Spinal cord (tissue), 10 donors: ENCODE measurements at places on chromosomes 1 and 21. TPM values are rescaled to one million over a fixed set of nuclear protein-coding genes. Genes with fewer than 3 reads are reported as not detected.

DNA sequence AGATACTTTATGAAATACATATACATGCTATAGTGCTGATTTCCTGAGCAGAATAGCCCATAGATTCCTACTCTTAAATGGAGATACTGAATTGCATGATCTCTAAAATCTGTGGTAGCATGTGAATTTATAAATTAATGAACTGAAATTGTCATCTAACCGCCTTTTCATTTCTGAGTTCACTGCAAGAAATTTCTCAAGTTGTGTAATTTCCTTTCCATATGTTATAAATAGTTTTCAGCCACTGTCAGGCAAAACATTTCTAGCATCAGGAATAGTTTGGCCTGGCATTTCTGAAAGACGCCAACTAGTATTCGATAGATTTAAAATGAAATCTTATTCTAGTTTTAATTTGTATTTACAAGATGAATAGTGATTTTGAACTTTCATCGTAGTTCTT lies 310.1 kb downstream of the USH2A start:
- no peak for DNase-seq

- no peak for DNase-seq
These were observed 31.9 kb downstream of the MATN1 start for GRCh38 chr1:30691480-30691879.

DNA sequence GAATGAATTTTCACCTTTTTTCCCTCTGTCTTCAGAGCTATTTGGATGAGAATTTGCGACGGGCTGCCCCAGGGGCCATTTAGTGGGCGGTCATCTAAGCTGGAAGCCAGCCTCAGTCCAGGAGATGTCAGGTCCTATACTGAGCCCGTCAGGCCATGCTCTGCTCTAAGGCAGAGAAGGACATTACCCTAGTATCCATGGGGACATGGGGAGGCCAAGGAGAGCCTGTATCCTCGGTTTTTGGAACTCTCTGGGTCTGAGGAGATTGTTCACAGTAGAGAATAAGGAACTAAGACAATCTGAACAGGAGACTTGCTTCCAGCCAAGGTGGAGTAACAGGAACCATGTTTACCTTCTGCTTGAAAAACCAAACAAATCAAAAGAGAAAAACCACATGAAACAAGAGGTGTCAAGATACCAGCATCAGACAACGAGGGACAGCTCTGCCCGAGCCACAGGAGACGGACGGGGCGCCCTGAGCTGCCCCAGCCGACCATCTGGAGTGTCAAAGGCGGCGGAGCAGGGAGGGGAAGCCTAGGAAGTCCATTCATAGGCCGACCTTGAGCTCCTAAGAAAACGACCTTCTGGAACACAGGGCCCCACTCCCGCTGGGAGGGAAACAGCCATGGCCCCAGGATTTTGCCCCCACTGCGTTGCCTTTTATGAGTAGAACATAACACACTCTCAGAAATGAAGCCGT lies 20.0 kb upstream of the ADARB1 start:
- DNase-seq, result no peak

DNA sequence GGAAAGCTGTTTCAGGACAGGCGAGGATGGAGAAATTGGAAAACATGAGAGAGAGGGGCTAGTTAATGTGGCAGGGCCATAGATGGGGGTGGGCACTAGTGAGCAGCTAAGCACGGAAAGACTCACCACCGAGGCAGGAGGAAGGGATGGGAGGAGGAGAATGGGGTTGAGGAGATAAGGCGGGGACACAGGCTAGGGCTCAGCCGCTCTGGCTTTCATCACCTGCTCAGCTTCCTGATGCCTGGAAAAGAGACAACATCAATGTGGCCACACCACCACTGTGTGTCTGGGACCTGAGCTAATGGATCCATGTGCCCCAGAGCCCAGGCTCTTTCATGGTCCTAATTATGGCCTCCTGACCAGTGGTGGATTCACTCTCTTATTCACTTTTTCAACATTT lies 27.6 kb downstream of the PMVK start:
- DNase-seq, result no peak

- DNase-seq, result no peak
These were observed 15.9 kb downstream of the PEA15 start for GRCh38 chr1:160221089-160221488.

- no peak for DNase-seq
These were observed 169.1 kb downstream of the C1orf21 start for GRCh38 chr1:184555665-184556641.

DNA sequence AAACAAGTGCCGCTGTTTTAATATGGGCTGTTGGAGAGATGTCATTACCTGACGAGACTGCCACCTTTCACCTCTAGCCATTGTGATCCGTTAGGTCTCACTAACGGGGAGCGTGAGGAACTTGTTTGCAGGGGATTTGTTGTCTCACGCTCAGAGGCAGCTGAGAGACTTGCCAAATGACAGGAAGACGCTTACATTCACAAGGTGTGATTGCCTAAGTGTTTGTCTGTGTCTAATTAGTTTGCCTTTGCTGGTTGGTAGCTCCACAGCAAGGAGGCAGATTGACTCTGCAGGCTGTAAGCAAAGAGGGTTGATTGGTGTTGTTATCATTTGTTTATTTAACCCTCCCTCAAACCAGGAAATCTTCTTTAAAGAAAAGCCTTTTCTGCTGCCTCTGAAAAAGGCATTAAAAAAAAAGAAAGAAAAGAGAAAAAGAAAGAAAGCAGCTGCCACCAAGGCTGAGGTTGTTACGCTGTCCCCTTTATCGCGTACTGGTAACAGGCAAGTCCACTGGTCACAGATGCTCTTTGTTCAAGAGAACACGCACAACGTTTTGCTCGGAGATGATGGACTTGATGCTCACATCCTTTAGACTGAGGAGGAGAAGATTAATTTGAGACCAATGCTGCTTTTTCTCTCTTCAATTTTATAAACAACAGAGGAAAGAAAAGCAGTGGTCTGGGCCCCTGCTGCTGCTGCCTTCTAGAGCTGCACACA lies 203.9 kb downstream of the ZNF326 start:
- DNase-seq, result no peak

- DNase-seq, result peak; percentile 71
These were observed 344.0 kb downstream of the ASTN1 start for GRCh38 chr1:176820391-176821031.

DNA sequence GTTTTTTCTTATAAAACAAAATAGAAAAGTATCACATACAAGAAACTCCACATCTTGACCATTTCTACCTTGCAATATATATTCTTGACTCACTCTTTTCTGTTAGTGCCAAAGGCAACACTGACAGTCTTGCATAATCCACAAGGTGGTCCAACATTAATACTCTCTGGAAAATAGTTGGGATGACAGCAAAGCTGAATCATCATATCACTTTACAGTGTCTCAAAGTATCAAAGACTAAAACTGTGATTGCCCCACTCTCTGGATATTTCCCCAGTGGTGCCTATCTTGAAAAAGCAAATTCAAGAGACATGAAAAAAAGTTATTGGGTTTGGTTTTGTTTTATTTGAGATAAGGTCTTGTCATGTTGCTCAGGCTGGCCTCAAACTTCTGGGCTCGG lies 14.6 kb upstream of the TGFBR3 start:
- no peak for DNase-seq

DNA sequence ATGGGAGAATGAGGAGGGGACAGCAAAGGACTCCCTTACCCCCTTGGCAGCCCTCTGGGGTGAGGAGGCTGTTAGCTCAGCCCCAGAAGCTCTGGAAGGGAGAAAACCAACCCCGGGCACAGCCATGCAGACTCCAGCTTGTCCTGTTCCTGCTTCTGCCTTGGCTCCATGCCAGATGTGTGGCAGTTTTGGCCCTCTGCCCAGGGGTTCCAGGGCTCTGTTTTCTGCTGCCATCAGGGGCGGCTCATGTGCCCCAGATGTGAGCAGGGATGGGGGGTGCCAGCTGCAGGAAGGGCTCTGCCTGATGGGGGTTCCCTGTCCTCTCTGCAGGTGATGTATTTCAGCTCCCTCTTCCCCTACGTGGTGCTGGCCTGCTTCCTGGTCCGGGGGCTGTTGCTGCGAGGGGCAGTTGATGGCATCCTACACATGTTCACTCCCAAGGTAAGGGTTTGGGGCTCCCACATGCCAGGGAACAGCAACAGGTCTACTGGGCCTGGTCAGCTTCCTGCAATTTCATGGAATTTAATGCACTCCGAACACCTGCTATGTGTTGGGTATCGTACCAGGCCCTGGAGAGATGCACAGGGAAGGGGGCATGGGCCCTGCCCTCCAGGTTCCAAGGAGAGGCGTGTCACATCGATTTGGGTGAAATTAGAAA lies 26.1 kb downstream of the SLC6A17 start:
- no peak for DNase-seq

GRCh38 chr1:113809670-113810602 lies 2.3 kb downstream of the RSBN1 start:
- DNase-seq, result no peak

- no peak for DNase-seq
These were observed 21.9 kb upstream of the LBR start for GRCh38 chr1:225449774-225450173.

DNA sequence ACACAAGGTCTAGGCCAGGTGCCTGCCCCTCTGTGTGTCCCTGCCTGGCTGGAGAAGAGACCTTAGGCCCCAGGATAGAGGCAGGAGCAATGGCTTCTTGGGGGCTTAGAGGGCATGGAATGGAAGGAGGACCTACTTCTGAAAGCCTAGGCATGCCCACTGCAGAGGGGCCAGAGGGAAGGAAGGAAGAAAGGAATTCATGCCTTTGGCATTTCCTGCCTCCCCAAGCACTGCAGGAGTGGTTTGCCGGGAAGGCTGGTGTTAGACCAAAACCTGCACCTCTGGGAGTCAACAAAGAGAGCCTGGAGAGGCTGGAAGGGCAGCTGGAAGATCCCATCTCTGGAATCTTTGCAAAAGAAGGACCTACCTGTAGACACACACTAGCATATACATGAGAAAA lies 50.7 kb upstream of the KCNE2 start:
- no peak for DNase-seq

DNA sequence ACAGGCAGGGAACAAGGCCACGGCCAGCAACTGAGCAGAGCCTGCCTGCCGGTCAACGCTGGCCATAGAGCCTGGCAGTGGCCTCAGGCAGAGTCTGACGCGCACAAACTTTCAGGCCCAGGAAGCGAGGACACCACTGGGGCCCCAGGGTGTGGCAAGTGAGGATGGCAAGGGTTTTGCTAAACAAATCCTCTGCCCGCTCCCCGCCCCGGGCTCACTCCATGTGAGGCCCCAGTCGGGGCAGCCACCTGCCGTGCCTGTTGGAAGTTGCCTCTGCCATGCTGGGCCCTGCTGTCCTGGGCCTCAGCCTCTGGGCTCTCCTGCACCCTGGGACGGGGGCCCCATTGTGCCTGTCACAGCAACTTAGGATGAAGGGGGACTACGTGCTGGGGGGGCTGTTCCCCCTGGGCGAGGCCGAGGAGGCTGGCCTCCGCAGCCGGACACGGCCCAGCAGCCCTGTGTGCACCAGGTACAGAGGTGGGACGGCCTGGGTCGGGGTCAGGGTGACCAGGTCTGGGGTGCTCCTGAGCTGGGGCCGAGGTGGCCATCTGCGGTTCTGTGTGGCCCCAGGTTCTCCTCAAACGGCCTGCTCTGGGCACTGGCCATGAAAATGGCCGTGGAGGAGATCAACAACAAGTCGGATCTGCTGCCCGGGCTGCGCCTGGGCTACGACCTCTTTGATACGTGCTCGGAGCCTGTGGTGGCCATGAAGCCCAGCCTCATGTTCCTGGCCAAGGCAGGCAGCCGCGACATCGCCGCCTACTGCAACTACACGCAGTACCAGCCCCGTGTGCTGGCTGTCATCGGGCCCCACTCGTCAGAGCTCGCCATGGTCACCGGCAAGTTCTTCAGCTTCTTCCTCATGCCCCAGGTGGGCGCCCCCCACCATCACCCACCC lies at the start of gene TAS1R3:
Gene TAS1R3 (plus strand): TSS at position 213 of the 898 bp plus-strand sequence. CDS start 66 bp downstream, at position 279.
- no peak for DNase-seq

GRCh38 chr1:232596666-232597303 lies 33.1 kb downstream of the SIPA1L2 start:
- no peak for DNase-seq

GRCh38 chr1:12163210-12163609 lies 3.6 kb upstream of the TNFRSF1B start:
- no peak for DNase-seq

- DNase-seq, result no peak
These were observed 1.7 kb downstream of the CC2D1B start for GRCh38 chr1:52364235-52364839.

GRCh38 chr1:162697140-162697895 lies 65.1 kb downstream of the DDR2 start:
- DNase-seq, result no peak

DNA sequence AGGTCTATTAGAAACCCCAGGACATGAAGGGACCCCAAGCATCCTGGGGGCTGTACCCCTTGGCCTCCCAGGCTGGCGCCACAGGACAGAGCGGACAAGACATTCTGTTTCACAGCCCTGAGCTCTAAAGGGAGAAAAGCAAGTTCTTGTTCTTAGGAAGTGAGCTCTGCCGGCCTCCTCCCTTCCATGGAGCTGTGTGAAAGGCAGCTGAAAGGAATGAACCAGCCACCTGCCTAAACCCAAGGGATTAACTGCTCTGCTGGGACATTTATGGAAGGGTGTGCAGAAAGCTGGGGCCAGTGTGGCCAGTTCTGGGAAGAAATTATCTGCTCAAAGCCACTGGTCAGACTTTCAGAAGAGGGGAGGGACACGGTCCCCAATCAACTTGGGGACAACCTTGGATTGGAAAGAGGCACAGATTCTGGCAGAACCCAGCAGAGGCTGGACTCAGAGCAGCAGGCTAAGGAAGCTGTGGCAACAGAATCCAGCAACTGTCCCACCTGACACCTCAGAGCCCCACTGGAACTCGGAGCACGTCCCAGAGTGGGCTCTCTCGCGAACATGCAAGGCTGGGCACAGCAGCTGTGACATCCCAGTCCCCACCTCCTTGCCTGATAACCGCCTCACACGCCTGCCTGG lies 2.1 kb downstream of the KLHL21 start:
- DNase-seq, result no peak

GRCh38 chr21:18614303-18614702 lies 210.7 kb upstream of the TMPRSS15 start:
- no peak for DNase-seq

- DNase-seq, result no peak
These were observed 84.2 kb downstream of the LBR start for GRCh38 chr1:225343618-225344017.

GRCh38 chr21:38925923-38926322 lies 120.2 kb downstream of the ETS2 start:
- DNase-seq, result no peak

DNA sequence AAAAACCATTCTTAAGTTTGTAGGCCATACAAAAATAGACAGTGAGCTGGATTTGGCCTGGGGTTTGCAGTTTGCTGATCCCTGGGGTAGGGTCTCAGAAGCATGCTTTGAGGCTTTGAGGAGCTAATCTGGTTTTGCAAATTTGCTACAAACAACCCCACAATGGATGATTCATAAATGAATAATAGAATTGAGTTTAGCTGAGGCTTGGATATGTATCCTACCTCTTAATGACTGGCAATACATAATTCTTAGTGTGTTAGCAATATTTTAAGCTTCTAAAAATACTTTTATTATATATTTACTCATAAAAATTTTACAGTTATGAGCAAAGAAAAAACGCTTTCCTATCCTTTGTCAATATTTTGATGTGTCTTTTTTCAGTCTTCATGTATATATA lies 50.6 kb downstream of the ROR1 start:
- DNase-seq, result no peak

HAPLN2 gene
- 9.4 TPM for total RNA-seq

RIMS3 gene
- total RNA-seq, result 33.6 TPM

WNT2B gene
- 9.9 TPM for total RNA-seq

C1orf216 gene
- total RNA-seq, result 24.0 TPM

PCNT gene
- total RNA-seq, result 22.3 TPM

DMRTA2 gene
- not detected for total RNA-seq

KMO gene
- 0.39 TPM for total RNA-seq

ADAR gene
- total RNA-seq, result 106 TPM

SPRR4 gene
- not detected for total RNA-seq

KCND3 gene
- 20.4 TPM for total RNA-seq
